Left renal cortex interstitium (tissue), 4 donors: ENCODE measurements at places on chromosomes 12 and 14. TPM values are rescaled to one million over a fixed set of nuclear protein-coding genes. Genes with fewer than 3 reads are reported as not detected.

DNA sequence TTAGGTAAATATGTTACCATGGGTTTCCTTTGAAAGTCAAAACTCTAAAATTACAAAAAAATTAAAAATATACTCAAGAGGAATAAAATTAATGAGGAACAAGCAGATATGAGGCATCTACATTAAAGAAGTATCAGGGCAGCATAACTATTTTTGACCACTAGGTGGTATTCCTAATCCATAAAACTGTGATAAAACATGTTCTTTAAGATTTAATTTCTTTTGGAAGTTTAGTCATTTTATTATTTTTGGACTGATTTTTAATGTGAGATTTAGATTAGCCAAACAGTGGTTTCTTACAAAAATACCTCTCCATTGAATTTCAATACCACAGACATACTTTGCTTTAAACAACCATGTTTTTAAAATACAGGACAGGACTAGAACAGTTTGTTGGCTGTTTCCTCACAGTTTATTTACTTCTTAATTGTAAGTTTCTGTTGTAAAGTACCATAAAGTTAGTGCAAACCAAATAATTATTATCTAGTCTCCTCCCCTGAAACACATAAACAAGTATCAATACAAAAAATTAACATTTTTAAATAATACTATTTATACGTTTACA is 49.8 kb downstream of the NTS start:
- DNase-seq = no peak

DNA sequence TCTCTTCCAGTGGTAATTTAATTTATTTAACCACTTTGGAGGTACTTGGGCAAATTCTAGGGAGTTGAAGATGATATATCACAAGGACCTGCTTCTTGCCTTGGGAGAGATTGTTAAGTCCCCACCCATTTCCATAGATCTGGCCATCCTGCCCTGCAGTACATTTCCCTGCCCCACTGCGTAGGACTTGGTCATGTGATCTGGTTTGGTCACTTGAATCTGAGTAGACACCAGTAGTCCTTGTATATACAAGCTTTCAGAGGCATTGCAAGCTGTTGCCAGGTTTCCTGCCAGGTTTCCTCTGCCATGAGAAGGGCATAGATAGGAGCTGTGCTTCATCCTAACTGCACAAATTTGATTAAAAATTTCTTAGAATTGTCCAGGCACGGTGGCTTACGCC is 200.0 kb downstream of the ADAMTS20 start:
- no peak for DNase-seq

DNA sequence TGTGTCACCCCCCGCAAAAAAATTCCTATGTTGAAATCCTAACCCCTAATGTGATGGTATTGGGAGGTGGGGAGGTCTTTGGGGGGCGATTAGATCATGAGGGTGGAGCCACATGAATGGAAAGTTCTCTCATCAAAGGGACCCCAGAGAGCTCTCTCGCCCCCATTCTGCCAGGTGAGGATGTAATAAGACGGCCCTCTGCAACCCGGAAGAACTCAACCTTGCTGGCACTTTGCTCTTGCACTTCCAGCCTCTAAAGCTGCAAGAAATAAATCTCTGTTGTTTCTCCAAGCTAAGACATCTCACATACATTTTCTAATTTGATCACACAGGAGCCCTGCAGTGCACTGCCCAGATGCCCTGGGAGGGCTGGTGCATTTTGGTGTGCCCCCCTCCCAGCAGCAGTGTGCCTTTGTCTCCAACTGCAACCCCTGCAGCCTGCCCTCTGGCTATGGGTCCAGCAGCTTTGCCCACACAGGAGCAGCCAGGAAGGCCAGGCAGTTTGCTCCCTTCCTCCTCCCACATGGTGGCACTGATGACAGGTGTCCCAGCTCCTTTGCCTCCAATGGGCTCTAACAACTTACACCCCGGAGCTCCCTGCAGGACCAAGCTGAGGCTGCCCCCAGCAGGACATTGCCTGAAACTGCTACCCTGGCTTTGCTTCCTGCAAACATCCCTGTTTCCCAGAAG is 59.3 kb downstream of the C14orf132 start:
- no peak for DNase-seq

TSPAN19 gene
- 0.58 TPM for polyA plus RNA-seq

HOXC4 gene
- polyA plus RNA-seq = 68.1 TPM
